Activated B cell treated with CpG ODN at 0.5 μM for 24 hours (primary cell): ENCODE measurements at places on chromosomes 5 and 9. TPM values are rescaled to one million over a fixed set of nuclear protein-coding genes. Genes with fewer than 3 reads are reported as not detected.

DNA sequence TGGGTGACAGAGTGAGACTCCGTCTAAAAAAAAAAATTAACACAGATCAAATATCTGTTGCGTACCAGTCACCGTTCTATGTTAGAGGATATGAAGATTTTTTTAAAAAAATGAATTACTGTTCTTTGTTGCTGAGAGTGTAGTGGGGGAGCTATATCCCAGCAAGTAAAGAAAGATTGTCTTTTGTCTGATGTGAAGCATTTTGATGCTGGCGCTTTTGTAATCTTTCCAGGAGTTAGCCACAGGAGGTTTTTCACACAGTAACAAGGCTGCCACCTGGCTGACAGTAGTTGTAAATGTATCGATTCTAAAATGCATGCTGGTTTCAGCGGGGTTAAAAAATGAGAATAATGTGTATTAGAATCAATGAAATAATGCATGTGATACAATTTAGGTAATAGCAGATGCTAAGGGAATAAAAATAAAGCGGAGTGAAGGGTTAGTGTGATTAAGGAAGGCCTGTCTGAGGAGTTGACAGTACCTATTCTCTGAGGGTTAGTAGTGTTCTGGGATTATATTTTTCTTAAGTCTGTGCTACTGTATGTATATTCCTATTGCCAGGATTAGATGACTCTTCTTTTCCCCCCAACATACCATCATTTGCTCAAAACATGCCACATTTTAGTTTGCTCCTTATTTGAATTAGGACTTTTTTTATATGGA lies 3.4 kb downstream of the LMNB1 start:
- peaks cover 40% of the 10 kb centered on the region for H3K4me1 ChIP-seq
- H3K36me3 ChIP-seq, result peaks cover 7% of the 10 kb centered on the region
- peak overlapping the region; percentile 9 for H3K27ac ChIP-seq
- no peaks in the 10 kb centered on the region for H3K27me3 ChIP-seq
- peak overlapping the region; percentile 92 for H3K4me3 ChIP-seq
- DNase-seq, result no peak

Gene CWC27
- total RNA-seq, result 28.9 and 29.2 TPM in 2 replicates

- H3K4me3 ChIP-seq, result no peak overlapping the region
- H3K27me3 ChIP-seq, result peaks cover 9% of the 10 kb centered on the region
- peaks cover 4% of the 10 kb centered on the region for H3K4me1 ChIP-seq
- H3K36me3 ChIP-seq, result no peaks in the 10 kb centered on the region
Measured at GRCh38 chr9:136085815-136086212, 9.3 kb downstream of the NACC2 start.

DNA sequence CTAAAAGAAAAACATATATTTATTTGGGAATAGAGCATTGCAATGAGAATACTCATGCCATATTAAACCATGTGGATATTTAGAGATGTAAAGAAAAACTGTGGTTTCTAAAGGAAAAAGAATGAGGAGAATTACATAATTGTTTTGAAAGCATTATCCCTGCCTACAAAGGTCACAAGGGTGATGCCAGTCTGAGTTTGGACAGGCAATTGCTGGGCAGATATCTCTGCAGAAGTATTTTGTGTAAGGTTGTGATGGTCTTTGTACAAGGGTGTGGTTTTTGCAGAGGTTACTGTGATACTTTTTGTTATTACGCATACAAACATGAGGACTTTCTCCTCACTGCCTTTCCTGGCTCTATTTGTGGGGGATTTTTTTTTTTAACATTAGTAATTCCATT lies 2022.9 kb upstream of the CDH6 start:
- H3K4me1 ChIP-seq, result no peaks in the 10 kb centered on the region
- H3K4me3 ChIP-seq, result no peak overlapping the region
- no peaks in the 10 kb centered on the region for H3K36me3 ChIP-seq
- H3K27ac ChIP-seq, result no peak overlapping the region
- no peak for DNase-seq
- H3K27me3 ChIP-seq, result no peaks in the 10 kb centered on the region

DNA sequence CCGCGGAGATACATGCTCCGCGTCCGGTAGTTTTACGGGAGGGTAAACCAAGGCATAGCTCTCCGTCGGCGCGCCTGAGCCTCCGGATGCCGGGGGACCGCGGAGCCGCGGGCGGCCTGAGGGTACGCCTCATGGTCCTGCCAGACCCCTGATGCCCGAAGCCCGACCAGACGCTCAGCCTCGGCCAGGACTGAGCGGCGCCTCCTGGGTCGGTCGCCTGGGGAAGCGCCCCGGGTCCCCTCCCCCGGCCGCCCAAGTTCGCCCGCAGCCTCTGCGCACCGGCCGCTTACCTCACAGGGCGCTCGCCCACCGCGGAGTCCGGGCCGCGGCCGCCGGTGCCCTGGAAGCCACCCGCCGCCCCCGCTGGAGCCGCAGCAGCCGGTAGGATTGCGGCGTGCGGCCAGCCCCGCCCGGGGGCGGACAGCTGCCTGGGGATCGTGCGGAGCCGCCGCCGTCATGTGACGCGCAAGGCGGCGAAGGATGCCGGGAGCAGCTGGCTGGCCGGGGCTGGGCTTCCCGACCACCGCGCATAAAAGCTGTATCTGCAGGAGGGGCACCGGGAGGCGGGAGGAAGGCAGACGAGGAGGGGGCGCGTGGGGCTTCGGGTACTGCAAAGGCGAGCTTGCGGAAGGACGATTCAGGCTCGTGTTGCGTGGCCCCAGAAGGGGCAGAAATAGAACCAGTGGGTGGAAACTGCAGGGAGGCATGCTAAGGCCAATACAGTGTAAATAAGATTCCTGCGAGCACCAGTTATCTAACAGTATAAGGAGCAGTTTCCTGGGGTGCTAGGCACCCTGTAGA lies at the start of gene FBXO10:
FBXO10 (minus strand) TSS at position 460 of the 801 bp plus-strand sequence. CDS start 34,612 bp downstream, outside the sequence.
- peak within 1 kb of the TSS; percentile 92 for H3K4me3 ChIP-seq
- peaks cover 30% of the 10 kb centered on the region for H3K36me3 ChIP-seq
- H3K4me1 ChIP-seq, result peaks cover 47% of the 10 kb centered on the region

Gene PHF19
- total RNA-seq, result 50.2 and 55.3 TPM in 2 replicates

- peaks cover 8% of the 10 kb centered on the region for H3K36me3 ChIP-seq
- H3K4me1 ChIP-seq, result no peaks in the 10 kb centered on the region
- no peak overlapping the region for H3K27ac ChIP-seq
- H3K4me3 ChIP-seq, result no peak overlapping the region
- H3K27me3 ChIP-seq, result no peaks in the 10 kb centered on the region
Measured at GRCh38 chr5:143142596-143143435, 260.7 kb downstream of the NR3C1 start.

DNA sequence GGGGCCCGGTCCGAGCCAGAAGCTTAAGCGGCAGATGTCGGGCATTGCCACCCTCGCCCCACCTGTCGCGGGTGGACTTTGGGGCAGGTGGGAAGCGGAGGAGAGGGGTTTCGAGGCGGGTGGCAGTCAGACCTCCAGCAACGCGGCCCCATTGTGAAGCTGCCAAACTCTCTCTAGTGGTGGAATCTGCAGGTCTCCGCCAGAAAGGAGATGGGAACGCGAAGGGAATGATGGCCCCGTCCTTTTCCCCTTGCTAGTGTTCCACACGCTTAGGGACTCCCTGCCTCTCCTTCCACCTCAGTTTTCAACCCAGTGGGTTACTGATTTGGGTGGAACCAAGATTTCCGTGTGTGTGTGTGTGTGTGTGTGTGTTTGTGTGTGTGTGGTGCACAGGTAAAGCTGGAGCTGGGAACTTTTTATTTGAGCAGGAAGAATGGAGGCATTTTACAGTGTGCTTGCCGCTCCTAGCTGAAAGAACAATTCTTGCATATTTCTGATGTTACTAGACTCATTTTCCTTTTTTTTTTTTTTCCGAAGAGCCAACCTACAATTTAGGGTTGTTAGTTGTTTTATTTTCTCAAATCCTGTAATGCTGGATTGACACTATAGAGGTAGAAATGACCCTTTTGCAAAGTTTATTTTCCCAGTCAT lies 1.3 kb downstream of the MACIR start:
- H3K36me3 ChIP-seq, result peaks cover 4% of the 10 kb centered on the region
- DNase-seq, result no peak
- peaks cover 2% of the 10 kb centered on the region for H3K27me3 ChIP-seq
- H3K4me1 ChIP-seq, result peaks cover 19% of the 10 kb centered on the region
- H3K27ac ChIP-seq, result peak overlapping the region; percentile 69

Gene CORO2A
- 0.59 and 0.78 TPM in 2 replicates for total RNA-seq

Gene MCTP1
- 0.86 and 1.9 TPM in 2 replicates for total RNA-seq

DNA sequence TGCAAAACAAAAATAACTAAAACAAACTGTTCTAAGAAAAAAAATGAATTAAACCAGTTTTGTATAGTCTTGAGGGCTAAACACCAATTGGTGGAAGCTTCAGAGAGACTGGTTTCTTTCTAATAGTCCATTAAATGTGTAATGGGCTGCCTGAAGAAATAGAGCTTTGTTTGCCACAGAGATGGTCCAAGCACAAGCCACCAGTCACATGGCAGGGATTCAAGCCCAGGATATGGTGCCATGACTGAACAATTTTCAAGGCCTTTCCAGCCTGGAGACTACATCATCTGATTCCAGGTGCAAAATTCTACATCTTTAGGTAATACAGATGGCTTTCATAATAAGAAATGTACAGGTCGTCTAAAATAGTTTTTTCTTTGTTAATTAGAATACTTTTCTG lies 355.3 kb downstream of the NR2F1-AS1 start:
- no peaks in the 10 kb centered on the region for H3K27me3 ChIP-seq
- H3K36me3 ChIP-seq, result no peaks in the 10 kb centered on the region
- no peak for DNase-seq
- no peak overlapping the region for H3K4me3 ChIP-seq
- no peak overlapping the region for H3K27ac ChIP-seq
- no peaks in the 10 kb centered on the region for H3K4me1 ChIP-seq

Gene SMIM15
- 35.7 and 36.4 TPM in 2 replicates for total RNA-seq

GRCh38 chr5:147989239-147989638 lies 74.5 kb upstream of the SPINK5 start:
- no peaks in the 10 kb centered on the region for H3K4me1 ChIP-seq
- peaks cover 4% of the 10 kb centered on the region for H3K27me3 ChIP-seq
- no peak for DNase-seq
- H3K27ac ChIP-seq, result no peak overlapping the region

Gene ERAP2
- 63.1 and 80.9 TPM in 2 replicates for total RNA-seq

DNA sequence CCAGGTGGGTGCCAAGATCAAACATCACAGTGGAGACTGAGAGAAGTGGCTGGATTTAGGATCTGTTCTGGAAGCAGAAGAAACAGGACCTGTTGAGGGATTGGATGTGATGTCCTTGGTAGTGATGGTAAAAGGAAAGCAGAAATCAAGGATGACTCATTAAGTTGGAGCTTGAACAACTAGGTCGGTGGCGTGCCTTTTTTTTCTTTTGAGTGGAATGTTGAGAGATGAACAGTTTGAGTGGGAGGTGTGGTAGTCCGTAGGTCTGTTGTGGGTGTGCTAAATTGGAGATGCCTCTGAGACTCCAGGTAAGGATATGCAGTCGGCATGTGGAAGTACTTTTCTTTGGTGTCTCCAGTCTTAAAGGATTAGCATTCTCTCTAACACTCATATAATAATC lies 92.1 kb upstream of the IL12B start:
- no peak for DNase-seq
- H3K36me3 ChIP-seq, result no peaks in the 10 kb centered on the region
- no peak overlapping the region for H3K27ac ChIP-seq
- H3K4me3 ChIP-seq, result no peak overlapping the region

DNA sequence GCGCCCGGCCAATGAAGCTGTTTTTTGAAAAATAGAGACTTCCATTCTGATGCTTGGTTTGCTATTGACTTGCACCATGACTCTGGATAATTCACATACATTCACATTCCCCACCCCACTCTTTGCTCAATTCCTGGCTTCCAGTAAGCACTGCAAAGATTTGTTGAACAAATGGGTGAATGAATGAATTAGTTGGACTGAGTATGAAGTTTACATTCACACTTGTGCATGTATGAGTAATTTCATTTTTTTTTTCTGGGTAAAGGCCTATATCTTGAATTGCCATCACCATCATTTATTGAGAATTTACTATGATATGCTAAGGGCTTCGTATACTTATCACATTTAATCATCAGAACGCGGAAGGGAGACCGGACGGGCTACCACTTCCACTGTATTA lies 13.8 kb upstream of the CCDC69 start:
- no peaks in the 10 kb centered on the region for H3K36me3 ChIP-seq
- peak overlapping the region; percentile 83 for H3K27ac ChIP-seq
- DNase-seq, result no peak
- peak overlapping the region; percentile 77 for H3K4me3 ChIP-seq
- H3K4me1 ChIP-seq, result peaks cover 96% of the 10 kb centered on the region

- peaks cover 26% of the 10 kb centered on the region for H3K36me3 ChIP-seq
- peak overlapping the region; percentile 98 for H3K4me3 ChIP-seq
- peaks cover 36% of the 10 kb centered on the region for H3K4me1 ChIP-seq
- no peaks in the 10 kb centered on the region for H3K27me3 ChIP-seq
- peak overlapping the region; percentile 98 for H3K27ac ChIP-seq
- peak; percentile 30 for DNase-seq
Measured at GRCh38 chr9:37466037-37466709, 923 bp upstream of the ZBTB5 start.

GRCh38 chr9:107548298-107549142 lies 59.0 kb upstream of the KLF4 start:
- no peaks in the 10 kb centered on the region for H3K27me3 ChIP-seq
- no peaks in the 10 kb centered on the region for H3K36me3 ChIP-seq
- no peak overlapping the region for H3K27ac ChIP-seq
- no peak overlapping the region for H3K4me3 ChIP-seq
- H3K4me1 ChIP-seq, result no peaks in the 10 kb centered on the region

Gene GDF9
- total RNA-seq, result 0.29 and 0.39 TPM in 2 replicates

DNA sequence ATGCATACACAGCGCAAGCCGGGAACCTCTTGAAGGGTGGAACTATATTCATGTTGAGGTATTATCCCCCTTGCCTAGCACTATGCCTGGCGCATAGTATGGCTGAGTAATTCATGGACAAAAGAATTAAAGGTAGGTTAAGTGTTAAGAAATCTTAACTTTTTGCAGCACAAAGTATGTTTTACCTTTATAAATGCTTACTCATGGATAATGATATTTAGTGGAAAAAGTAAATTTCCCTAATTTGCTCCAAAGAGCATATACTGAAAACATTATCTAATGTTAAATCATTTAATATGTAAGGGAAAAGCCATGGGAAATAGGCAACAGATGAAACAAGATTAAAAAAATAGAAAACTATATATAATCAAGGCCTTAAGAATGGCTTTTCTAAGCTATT lies 296.2 kb downstream of the PJA2 start:
- H3K4me3 ChIP-seq, result no peak overlapping the region
- no peaks in the 10 kb centered on the region for H3K4me1 ChIP-seq

Gene PCDHGA8
- total RNA-seq, result 0.54 and 0.69 TPM in 2 replicates

Gene MEIKIN
- total RNA-seq, result not detected in 2 replicates

DNA sequence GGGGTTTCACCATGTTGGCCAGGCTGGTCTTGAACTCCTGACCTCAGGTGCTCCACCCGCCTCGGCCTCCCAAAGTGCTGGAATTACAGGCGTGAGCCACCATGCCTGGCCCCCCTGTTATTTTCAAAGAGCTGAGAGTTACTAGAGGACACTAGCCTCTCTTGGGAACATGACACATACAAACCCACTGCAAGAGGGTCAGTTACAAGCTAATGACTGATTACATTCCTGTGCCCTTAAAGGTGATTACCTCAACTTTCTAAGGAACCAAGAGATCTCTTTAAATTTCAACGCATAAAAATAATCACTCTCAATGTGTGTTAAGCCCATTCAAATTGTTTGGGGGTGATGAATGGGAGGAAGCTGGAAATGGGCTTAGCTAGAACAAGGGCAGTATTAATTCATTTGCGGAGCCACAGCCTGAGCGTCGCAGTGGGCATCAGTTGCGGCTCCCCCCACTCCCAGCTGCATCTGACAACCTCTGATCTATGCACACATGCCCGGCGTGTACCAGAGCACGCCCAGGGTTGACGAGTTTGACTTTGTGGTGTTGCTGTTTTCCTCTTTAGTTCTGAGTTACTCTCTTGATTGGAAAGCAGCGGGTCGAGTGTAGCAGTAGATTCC lies 146.9 kb downstream of the GOLPH3 start:
- H3K27ac ChIP-seq, result no peak overlapping the region
- no peak overlapping the region for H3K4me3 ChIP-seq
- H3K4me1 ChIP-seq, result no peaks in the 10 kb centered on the region
- DNase-seq, result no peak
- H3K27me3 ChIP-seq, result peaks cover 2% of the 10 kb centered on the region
